Caudate nucleus (tissue), 63 donors: ENCODE measurements at places on chromosomes 11 and 22.

DNA sequence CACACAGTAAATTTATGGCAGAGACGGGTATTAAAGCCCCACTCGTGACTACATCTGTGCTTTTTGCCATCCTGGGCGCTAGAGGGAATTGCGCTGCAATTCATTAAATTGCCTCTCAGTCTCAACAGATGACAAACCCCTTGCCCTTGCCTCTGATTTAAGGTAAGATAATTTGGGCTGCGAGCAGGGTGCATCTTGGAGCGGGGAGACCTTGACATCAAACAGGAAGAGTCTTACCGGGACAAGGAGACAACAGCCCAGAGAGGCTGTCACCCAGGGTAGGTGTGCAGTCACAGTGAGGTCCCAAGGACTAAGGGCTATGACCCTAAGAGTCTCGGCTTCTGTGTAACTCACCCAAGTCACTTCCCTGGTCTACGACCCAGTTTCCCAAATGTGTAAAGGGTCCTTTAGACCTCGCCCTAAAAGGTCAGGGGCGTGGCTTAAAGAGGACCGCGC is 449 bp upstream of the TOM1 start:
- no peak for DNase-seq

GRCh38 chr11:133908827-133909226 is 47.9 kb downstream of the IGSF9B start:
- DNase-seq = no peak

DNA sequence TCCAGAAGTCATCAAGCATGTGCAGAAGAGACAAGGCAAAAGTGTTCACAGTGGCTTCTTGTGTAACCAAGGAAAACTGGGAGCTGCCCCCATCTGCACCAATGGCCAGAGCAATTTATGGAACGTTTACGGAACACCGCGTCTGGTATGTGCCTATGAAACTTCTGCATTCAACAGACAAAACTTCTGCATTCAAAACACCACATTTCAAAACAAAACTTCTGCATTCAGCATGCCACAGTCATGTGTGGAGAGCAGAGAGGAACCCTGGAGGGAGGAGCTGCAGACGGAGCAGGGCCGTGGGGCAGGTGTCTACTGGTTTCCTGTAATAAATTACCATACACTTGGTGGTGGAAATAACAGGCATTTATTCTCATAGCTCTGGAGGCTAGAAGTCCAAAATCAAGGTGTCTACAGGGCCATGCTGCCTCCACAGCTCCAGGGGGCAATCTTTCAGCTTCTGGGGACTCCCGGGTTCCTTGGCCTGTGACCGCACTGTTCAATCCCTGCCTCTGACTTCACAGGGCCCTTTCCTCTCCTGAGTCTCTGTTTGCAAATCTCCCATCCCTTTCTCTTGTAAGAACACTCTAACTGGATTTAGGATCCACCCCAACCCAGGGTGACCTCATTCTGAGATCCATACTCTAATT is 32.2 kb downstream of the RPL3 start:
- DNase-seq = no peak

DNA sequence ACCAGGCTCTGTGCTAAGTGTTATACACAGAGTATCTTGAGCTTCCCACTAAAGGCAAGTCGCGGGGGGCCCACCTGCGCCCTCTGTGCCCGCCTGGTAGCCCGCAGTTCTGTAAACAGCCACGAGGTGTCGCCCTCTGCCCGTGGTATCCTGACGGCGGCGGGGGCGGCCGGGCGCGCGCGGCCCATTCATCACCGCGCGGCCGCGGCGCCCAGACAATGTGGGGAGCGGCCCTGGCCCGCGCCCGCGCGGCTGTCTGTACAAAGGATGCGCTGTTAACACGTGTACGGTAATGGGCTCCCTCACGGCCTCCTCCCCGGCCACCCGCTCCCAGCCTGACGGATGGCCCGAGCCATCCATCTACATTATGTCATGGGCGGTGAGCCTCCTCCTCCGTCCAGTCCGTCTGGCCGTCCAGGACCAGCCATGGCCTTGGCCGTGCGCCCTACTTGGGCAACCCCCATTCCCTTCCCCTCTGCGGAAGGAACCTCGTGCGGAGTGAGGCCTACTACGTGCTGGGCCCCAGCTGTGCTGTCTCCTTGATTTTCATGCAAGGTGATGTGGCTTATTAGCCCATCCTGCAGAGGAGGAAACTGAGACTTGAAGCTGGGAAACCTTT is 99.4 kb downstream of the MIAT start:
- DNase-seq = peak; percentile 45

DNA sequence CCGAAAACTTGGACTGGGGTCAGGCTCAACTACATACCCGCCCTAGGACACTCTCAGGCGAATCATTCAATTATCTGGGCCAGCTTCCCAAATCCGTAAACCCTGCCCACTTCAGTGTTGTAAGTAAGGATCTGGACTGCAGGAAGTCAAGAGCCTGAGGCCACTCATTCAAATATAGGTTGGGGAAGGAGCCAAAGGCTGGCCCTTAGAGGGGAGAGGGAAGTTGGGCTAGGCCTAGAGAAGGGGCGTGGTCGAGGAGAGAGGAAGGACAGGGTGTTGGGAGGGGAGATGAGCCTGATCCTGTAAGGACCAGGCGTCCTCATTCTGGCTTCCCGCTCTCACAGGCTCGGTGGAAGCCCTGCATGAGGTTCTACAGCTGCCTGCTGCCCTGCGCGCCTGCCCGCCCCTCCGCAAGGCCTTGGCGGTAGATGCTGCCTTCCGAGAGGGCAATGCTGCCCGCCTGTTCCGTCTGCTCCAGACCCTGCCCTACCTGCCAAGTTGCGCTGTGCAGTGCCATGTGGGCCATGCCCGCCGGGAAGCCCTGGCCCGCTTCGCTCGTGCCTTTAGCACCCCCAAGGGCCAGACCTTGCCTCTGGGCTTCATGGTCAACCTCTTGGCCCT is 3.0 kb downstream of the SAC3D1 start:
- DNase-seq = no peak

GRCh38 chr11:58675334-58676155 is 53.1 kb downstream of the CNTF start:
- DNase-seq = peak; percentile 48

DNA sequence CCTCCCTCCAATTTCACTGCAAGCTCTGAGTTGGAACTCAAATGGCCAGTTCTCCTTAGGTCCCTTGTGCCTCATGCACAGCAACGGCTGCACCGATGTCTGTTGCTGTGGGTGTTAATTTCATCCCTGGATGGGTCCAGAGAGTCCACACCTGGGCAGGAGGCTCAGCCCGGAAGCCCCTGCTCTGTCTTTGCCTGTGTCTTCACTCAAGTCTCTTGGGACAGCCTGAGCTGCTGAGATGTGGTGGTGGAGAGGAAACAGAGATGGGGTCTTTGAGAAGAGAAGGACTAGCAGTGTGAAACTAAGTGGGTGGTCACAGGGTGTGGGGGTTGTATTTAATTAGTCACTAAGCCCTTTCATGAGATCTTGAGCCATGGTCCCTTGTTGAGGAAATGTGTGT is 109.3 kb downstream of the NECTIN1 start:
- DNase-seq = no peak

DNA sequence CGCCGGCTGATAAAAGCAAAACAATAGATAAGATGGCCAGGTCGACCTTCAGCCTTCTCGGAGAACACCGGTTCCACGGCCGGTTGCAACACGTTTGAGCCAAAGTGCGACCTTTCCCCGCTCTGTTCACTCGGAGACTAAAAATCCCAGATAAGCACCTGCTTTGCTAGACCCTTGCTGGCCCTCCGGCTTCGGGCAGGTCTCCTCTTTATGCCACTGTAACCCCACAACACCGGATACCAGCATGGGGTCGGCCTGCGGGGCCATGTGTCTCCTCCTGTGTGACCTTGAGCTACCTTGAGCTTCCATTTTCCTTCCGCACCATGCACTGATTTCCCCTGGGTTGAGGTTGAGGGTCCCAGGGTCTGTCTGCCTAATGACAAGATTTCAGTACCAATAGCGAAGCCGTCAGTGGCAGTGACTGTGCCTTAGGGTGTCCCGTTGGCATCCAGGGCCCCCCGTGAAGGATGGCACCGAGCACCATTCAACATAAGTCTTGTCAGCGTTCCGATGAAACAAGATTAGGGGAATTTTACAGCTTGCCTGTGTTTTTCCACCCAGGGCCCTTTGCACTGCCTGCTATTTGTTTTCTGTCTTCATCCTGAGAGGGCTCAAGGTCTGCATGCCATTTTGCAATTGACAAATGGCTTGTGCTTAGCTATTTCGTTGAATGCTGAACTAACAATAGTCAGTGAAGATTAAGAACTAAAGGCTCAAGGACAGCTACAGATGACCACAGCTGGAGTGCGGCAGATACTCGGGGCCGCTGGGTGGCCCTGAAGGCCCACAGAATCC is 118.6 kb downstream of the KCNQ1 start:
- no peak for DNase-seq

GRCh38 chr11:64448599-64449380 is 89.8 kb downstream of the RPS6KA4 start:
- no peak for DNase-seq

- DNase-seq = no peak
Observed at GRCh38 chr11:36211761-36212430, 77.3 kb downstream of the COMMD9 start.

GRCh38 chr11:126733685-126734084 is 266.9 kb downstream of the KIRREL3 start:
- no peak for DNase-seq

DNA sequence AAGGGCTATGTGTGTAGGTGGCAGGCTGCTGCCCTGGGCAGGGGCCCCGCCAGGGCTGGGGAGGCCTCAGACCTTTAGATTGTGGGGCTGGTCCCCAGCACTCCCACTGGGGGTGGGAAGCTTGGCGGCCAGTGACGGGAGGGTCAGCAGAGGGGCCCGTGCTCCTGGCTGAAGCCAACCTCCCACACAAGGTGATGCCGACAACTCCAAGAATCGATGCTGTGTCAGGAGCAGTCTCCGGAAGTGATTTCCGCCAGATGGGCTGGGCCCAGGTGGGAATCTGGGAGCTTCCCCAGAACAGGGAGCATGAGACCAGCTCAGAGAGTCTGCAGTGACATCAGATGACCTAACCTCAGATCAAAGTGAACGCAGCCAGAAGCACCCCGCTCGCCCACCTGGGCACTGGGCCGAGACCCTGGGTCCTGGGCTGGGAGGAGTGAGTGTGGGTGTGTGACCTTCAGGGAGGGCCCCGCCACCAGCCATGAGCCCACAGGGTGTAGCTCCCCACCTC is 7.7 kb downstream of the TRPM5 start:
- DNase-seq = no peak

DNA sequence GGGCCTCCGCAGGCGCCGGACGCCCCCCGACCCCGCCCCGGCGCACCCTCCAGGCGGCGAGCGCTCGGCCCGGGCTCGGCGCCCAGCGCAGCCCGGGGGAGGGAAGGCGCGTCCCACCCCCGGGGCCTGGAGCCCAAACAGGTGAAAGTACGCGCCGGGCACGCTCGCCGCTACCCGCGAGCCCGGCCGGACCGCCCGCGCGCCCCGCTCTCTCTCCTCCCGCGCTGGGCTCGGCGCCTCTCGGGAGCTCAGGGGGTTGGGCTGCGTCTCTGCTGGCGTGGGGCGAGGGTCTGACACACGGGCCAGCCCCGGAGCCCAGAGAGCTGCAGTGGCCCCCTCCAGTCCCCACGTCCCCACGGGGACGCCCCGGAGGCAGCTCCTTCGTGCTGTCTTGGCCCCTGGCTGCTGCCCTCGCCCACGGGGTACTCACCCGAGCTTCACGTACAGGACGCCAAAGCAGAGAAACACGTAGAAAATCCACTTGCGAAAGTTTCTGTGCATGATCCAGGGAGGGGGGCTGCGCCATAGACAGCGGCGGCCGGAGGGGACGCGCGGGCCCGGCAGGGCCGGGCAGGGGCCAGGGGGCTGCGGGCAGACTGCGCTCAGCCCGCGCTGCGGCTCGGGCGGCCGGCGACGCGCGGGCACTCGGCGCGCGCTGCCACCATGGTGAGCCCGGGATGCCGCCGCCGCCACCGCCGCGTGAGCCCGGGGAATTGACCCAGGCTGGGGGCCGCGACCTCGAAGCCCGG is 534 bp downstream of the WNT7B start:
- DNase-seq = no peak

- DNase-seq = no peak
Observed at GRCh38 chr22:40053460-40053859, 58.7 kb downstream of the FAM83F start.

DNA sequence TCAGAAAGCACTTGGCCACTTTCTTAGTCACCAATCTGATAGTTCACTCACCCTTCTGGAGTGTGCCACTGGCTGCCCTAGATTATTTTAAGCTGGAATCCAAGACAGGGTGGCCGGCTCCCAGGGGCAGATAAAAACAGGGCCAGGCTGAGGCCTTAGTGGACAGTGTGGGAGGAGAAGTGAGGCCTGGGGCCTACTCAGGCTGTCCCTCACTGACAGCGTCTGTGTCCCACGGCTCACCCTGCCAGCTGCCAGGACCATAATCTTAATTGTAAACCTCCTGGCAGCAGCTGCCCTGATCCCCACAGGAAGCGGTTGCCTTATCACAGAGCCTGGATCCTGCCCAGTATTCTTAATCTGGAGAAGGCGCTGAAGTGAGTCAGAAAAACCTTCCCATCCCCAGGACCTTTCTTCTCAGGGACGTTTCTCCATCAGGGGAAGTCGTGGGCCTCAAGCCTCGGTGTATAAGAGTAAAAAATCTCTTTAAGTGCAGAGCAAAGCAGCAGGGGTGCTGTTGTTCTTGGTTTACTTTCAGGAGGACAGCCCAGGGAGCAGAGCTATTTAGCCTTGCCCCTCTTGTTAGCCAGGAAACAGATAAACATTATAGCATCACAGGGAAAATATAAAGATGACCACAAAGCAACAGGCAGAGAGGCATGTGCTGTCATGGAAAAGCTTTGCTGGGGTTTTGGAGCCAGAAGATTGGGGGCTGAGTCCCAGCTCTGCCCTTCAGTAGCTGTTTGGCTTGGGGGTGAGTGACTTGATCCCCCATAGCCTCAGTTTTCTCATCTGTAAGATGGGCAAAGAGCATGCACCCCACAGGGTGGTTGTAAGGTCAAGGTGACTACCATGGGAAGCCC is 39.6 kb downstream of the TSPAN18 start:
- no peak for DNase-seq

GRCh38 chr11:106021181-106021966 is 666 bp downstream of the MSANTD4 start:
- DNase-seq = no peak

DNA sequence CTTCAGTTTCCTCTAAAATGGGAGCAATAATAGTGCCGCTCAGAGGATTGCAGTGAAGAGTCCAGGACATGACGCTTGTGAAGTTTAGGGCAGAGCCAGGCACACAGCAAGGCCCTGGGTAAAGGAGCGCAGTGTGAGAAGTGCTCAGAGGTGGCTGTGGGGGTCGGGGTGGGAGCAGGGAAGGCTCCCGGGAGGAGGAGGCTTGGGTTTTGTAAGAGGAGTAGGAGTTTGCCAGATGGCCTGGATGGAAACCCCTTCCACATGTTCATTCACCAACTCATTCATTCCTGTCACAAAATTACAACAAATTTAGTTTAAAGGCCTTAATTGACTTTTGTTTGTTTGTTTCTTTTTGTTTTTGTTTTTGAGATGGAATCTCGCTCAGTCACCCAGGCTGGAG is 17.0 kb downstream of the CRYBB2 start:
- no peak for DNase-seq

- DNase-seq = peak; percentile 23
Observed at GRCh38 chr11:12893787-12894672, 115.1 kb upstream of the RASSF10 start.

- DNase-seq = no peak
Observed at GRCh38 chr22:37776639-37777005, 31.1 kb upstream of the GCAT start.
